ENCODE measurements at places on chromosomes 7 and 10. TPM values are rescaled to one million over a fixed set of nuclear protein-coding genes. Genes with fewer than 3 reads are reported as not detected.
A peak's percentile ranks its signal among the peaks of the same experiment; 100 is the strongest.

- DNase-seq, result no peak
These were observed 651 bp downstream of the MYO3A start for GRCh38 chr10:25934621-25935139.

- no peak for DNase-seq
These were observed 229.3 kb upstream of the KLF14 start for GRCh38 chr7:130963339-130963738.

- no peak for DNase-seq
These were observed 205.8 kb upstream of the HDAC9 start for GRCh38 chr7:18289788-18290187.

- DNase-seq, result no peak
These were observed 2.5 kb upstream of the ANXA11 start for GRCh38 chr10:80207768-80208370.

GRCh38 chr7:158270856-158271413, 316.7 kb downstream of the PTPRN2 start:
- no peak for DNase-seq

GRCh38 chr10:86104156-86104555, 262.4 kb downstream of the GRID1 start:
- no peak for DNase-seq

DNA sequence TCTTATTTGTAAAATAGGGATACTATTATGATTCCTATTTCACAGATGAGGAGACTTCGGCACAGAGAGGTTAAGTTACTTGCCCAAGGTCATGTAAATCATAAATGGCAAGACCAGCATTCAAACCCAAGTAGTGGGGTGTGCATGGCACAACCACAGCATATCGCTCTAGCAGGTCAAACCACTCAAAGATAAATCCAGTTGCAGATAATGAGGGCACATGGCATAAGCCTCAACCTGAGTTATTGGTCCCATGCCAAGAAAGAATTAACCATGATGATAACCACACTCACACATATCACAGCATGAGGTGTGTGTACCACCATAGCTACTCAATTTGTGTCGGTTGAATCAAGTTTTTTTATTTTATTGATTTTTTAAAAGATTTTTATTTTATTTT, 180.5 kb downstream of the CREB5 start:
- no peak for DNase-seq

GRCh38 chr7:69196593-69196992, 401.7 kb upstream of the AUTS2 start:
- no peak for DNase-seq

- DNase-seq, result no peak
These were observed 39.8 kb downstream of the ITPRID1 start for GRCh38 chr7:31553661-31554081.

- no peak for DNase-seq
These were observed 101.1 kb upstream of the PPIF start for GRCh38 chr10:79246209-79246581.

- no peak for DNase-seq
These were observed 367.9 kb downstream of the TFEC start for GRCh38 chr7:115662676-115663075.

DNA sequence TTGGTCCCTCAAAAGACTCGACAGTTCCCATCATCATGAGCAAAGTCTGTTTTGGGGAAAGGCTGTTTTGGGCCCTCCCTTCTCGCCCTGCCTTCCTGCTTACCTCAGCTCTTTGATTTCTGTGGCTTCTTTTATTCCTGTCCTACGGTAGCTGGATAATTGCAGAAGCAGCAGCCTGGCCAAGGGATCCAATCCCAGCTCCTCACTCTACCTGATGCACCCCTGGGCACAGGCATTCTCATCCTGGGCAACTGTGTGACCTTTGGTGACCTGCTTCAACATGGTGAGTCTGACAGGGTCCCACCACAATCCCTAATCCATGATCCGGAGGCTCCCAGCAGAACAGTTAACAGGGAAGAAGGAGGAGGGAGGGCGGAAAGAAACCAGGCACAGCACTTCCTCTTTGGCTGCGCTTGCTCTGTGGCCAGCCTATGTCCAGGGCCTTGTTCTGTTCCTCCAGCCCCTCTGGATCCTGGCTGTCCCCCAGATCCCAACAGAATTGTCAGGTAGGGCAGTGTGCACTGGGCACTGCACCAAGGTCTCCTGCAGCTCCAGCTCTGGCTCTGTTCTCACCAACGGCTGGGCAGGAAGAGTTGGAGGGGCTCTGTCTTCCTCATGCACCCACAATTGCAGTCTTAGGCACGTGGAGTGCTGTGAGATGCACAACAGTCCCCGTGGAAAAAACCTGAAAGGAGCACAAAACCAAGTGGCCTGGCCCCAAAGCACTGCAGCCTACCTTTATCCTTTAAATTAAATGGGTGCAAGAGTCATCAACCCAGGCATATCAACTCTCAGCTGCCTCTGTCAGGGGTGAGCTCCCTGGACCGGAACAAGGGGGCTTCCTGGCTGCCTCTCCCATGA, 144.4 kb downstream of the PTPN20 start:
- DNase-seq, result no peak

GRCh38 chr7:55155351-55156117, 136.7 kb downstream of the EGFR start:
- DNase-seq, result no peak

DNA sequence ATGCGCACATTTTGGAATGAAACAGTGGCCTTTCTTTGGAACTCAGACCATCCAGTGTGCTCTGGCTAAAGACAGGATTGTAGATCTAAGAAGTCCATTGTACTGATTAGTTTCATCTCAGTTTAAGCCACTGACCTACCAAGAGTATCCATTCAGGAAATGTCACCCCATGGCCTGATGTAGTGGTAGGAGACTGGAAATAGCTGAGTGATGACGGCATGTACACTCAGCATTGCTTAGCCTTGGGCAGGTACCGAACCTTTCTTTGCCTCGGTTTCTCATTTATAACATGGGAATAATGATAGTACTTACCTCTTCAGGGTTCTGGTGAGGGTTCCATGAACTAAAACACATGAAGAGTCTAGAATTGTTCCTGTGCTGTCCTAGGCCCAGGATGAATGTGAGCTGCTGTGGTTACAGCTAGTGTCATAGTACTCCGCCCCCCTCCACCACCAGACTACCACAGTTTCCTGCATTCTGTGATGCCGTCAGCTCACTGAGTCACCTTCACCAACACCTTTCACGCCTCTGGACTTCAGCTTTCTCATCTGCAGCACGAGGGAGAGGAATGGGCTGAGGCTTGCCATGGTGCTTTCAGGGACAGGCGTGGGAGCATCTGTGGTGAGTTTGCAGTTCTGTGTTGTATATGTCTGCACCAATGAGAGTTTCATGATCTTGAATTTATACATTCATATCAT, 484.0 kb upstream of the GALNT17 start:
- DNase-seq, result peak; percentile 87

DNA sequence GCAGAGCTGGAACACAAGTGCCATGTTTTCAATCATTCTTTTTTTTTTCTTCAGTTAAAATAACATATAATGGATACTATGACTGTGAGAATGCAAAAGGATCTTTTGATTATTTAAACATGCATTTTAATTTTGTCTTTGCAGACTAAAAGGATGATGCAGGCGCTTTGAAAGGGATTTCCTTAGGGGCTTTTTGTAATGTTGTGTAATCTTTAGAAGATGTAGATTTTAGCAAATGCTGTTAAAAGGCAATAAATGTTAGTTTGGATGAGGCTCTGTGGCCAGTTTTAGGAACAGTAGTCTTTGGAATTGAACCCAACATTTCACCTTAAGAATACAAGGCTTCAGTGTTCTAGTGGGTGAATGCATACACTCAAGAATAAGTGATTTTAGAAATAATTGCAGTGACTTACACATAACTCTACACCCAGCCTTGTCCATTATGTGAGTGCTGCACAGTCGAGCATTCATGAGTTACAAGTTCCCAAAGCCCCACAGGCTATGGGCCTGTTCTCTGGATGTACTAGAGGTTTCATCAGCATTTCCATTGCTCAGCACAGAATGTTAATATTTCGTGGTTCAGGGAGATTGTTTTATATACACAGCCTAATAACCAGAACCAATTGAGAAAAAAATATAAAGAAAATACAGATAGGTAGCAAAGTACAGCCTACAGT, 11.6 kb downstream of the PAPSS2 start:
- no peak for DNase-seq

DNA sequence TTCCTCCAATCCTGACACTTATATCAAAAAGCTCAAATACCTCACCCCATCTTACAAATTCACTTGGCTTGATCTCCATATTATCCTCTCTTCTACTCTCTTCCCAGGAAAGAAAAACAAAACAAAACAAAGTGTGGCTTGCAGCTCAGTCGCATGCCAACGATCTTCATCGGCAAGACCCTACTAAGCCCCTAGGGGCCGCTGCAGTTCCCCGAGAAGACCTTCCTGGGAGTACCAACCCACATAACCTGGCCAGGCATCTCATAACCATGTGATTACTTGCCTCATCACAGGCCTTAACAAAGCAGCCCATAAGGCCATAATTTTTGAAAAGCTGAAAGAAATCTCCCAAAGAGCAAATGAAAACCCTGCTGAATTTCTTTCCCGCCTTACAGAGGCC, 103.7 kb downstream of the ZNF92 start:
- no peak for DNase-seq

GRCh38 chr7:4957847-4958476, 1.0 kb downstream of the MMD2 start:
- DNase-seq, result no peak

DNA sequence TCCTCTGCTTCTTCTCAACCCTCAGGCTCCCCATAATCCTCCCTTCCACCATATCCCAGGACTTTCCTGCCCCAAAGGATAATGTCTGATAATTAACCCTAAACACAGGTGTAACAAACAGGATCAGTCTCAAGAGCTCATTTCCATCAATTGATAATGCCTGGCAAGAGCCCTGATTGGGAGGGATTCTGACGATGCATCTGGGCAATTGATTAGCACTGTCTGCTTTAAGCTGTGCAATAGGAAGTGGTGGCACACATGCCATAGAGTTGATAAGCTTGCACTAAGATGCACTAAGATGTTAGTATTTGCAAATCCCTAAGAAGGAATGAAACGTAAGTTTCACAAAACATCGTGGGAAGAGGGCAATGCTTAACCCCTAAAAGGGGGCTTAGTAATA, 27.4 kb upstream of the EGR2 start:
- no peak for DNase-seq

DNA sequence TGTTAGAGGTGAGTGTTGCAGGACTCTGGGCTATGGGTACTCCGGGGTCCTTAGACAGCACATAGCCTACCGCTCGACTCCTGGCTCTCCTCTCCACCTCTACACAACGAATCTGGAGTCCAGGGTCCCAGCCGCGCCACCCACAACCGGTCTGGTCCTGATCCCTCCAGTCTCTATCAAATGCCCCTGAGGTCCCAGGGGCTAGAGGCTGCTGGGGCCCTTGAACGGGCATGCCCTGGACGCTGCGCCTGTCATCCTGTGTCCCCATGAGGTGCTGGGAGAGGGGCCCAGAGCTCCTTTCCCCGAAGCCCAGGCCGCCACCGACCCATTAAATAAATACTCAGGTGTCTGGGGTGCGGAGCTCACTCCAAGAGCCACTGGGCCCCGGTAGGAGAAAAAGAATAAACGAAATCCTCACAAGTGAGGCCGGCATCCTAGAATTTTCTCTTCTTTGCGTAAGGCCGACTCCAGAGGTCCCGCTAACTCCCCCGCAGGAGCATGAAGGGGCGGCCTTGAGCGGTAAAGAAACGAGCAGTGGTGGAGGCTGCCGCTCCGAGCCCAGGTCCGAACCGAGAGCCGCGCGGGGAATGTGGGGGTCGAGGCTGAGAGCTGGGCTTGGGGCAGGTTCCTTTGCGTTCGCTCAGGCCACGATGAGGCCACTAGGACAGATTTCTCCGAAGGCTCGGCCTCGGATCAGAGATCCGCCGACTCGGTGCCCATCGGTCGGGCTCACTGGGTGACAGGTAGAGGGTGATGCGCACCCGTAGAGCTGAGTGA, 166.7 kb downstream of the NRF1 start:
- no peak for DNase-seq

DNA sequence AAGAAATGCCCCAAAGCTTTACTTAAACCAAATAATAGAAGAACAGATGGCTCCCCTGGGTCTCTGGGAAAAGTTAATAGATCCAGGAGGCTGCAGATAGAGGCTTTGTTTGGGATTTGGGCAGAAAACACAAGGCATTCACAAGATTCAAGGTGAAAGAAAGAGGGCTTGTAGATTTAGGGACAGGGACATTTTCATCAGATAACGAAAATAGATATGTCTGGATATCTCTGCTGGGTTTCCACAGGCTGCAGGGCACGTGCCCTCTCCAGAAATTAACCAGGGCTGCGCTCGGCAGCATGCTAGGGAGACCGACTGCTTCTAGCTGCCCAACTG, 14.9 kb downstream of the CARD11 start:
- DNase-seq, result no peak

- no peak for DNase-seq
These were observed 32.4 kb upstream of the MTPN start for GRCh38 chr7:136009488-136010079.

GRCh38 chr10:120005207-120006201, 113.0 kb downstream of the SEC23IP start:
- DNase-seq, result no peak

DNA sequence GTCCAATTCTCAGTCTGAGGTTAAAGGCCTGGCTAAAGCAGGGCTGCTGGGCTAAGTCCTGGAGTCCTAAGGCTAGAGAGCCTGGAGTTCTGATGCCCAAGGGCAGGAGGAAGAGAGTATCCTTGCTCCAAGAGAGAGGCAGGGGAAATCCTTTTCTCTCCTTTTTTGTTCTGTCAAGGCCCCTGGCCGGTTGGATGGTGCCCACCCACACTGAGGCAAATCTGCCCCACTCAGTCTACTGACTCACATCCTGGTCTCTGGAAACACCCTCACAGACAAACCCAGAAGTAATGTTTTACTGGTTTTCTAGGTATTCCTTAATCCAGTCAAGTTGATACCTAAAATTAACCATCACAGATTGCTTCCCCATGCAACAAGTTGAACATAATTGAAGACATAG, 23.0 kb downstream of the ZNF518A start:
- no peak for DNase-seq

GRCh38 chr10:11894381-11895107, 71.4 kb downstream of the PROSER2 start:
- DNase-seq, result no peak

Gene CYP3A7
- not detected for total RNA-seq

Gene PTPN20
- total RNA-seq, result 0.25 TPM

Gene NKX6-2
- not detected for total RNA-seq

Gene AASS
- total RNA-seq, result 0.84 TPM

Gene POLL
- total RNA-seq, result 35.3 TPM

Gene MNX1
- not detected for total RNA-seq

Gene PSD
- 1.4 TPM for total RNA-seq

Gene MALSU1
- total RNA-seq, result 41.1 TPM

Gene PTPRN2
- total RNA-seq, result 2.6 TPM

Gene MYH16
- not detected for total RNA-seq
